ENCODE measurements at places on chromosomes 5 and 9.

GRCh38 chr5:170468633-170469285 is 35.1 kb upstream of the KCNIP1 start:
- DNase-seq = no peak

GRCh38 chr9:83935276-83935935 is 14.2 kb upstream of the KIF27 start:
- no peak for DNase-seq

DNA sequence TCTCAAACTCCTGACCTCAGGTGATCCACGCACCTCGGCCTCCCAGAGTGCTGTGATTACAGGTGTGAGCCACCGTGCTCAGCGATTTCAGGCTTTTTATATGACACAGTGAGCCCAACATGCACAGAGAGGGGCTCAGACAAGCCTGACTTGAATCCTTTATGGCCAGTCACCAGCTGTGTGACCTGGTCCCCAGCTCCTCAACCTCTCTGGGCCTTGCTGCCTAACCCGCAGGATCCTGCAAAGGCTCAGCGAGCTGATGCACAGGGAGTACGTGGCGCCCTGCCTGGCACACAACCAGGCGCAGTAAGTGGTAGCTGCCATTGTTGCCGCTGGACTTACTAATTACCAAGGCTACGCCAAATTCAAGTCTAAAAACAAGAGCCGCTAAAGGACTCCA is 16.6 kb upstream of the NCS1 start:
- DNase-seq = no peak

GRCh38 chr5:171335616-171336015 is 26.6 kb downstream of the TLX3 start:
- DNase-seq = no peak

DNA sequence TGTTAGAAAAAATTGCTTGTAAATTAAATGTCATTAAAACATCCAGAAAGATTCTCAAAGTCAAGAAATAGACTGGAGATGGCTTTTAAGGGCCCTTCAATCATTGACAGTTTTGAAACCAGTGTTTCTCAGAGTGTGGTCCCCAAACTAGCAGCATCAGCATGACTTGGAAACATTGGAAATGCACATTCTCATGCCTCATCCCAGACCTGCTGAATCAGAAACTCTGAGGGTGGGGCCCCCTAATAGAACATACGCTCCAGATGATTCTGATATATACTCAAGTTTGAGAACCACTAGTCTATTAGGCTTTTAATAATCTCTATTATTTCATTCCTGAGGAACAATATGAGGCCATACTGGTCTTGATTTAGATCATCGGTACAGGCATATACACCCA is 181.6 kb downstream of the SMARCA2 start:
- no peak for DNase-seq

DNA sequence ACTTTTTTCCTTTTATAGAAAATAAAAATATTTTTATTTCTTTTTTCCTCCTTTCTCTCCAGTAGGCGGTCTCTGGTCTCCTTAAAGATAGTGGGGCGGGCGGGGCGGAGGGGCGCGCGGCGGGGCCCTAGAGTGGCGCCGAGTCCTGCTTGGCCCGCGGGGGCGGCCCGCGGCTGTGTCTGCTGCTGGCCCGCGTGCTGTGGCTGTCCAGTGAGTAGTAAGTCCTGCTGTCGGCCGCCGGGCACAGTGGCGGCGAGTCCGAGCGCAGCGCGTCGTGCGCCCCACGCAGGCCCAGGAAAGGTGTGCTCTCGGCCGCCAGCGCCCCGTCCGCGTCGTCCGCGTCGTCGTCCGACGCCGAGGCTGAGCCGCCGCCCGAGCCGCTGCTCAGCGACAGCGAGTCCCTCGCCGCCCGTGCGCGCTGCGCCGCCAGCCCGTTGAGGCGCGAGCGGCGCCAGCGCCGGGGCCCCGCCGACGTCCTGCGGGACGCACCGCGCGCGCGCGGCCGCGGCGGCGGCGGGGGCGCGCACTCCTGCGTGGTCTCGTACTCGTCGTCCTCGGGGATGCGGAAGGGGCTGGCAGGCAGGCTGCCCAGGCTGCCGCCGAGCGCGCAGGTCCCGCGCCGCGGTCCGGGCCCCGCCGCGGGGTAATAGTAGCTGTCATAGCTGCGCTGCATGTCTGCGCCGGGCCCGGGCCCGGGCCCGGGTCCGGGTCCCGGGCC is 52.3 kb downstream of the PSD2 start:
- DNase-seq = peak; percentile 73

- DNase-seq = no peak
Observed at GRCh38 chr5:16518606-16519005, 53.0 kb upstream of the ZNF622 start.

Data from femur (tissue), 1 donor.